Neural progenitor cell (in vitro differentiated cells): ENCODE measurements at places on chromosomes 1 and 21.

GRCh38 chr1:162232034-162232711, 144.5 kb downstream of the SPATA46 start:
- H3K27ac ChIP-seq: no peak overlapping the region
- H3K27me3 ChIP-seq: no peaks in the 10 kb centered on the region

- no peaks in the 10 kb centered on the region for H3K36me3 ChIP-seq
- no peak overlapping the region for H3K27ac ChIP-seq
- H3K4me3 ChIP-seq: no peak overlapping the region
- H3K27me3 ChIP-seq: no peaks in the 10 kb centered on the region
Measured at GRCh38 chr1:12078575-12078937, 15.5 kb downstream of the TNFRSF8 start.

GRCh38 chr1:171468120-171468750, 17.1 kb upstream of the PRRC2C start:
- no peak for DNase-seq
- no peaks in the 10 kb centered on the region for H3K36me3 ChIP-seq
- no peaks in the 10 kb centered on the region for H3K27me3 ChIP-seq
- H3K27ac ChIP-seq: no peak overlapping the region

GRCh38 chr1:243850452-243851256, 611 bp upstream of the AKT3 start:
- H3K27me3 ChIP-seq: peaks cover 16% of the 10 kb centered on the region
- H3K4me1 ChIP-seq: peaks cover 21% of the 10 kb centered on the region
- no peaks in the 10 kb centered on the region for H3K36me3 ChIP-seq
- DNase-seq: peak; percentile 89

DNA sequence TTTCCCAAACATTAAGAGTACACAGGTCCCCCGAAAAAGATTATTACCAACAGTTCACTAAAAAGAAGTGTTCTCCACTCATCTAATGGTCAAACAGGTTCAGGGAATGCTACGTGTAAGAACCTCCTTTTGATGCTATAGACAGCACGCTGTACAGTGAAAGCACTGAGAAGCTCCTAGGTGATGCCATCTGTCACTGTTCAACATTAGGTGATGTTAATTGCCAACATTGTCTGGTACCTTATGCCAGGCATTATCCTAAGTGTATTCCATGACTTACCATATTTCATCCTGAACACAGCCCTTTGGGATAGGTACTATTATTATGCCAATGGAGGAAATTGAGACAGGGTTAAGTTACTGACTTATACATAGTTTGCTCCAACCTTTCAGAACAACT, 82.1 kb downstream of the DAB1 start:
- H3K4me3 ChIP-seq: no peak overlapping the region
- H3K4me1 ChIP-seq: peaks cover 5% of the 10 kb centered on the region
- no peaks in the 10 kb centered on the region for H3K36me3 ChIP-seq
- no peaks in the 10 kb centered on the region for H3K27me3 ChIP-seq
- DNase-seq: no peak

DNA sequence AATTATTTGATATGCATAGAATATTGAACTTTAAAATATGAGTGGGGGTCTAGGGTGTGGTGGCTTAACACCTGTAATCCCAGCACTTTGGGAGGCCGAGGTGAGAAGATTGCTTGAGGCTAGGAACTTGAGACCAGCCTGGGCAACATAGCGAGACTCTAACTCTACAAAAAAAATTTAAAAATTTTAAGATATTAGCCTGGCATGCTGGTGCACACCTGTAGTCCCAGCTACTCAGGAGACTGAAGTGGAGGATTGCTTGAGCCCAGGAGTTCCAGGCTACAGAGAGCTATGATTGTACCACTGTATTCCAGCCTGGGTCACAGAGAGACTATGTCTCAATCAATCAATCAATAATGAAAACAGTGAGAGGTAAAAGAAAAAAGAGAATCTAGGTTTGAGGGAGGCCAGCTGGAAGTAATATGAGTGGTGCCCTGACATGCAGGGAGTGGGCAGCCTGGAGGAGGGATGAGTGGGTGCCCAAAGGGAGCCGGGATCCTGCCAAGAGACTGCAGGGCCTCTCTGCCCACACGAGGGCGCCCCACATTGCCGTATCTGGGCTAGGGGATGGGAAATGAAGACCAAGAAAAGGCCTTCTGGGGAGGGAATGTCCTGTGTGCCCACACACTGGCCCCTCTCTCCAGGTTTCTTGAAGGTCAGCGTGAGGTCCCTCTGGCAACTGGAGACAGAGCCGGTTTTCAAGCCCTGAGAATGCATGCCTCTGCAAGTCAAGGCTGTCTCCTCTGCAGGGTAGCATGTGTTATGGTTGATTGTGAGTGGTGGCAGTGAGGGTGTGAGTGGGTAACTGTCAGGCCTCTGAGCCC, 93.9 kb upstream of the PPM1J start:
- H3K27ac ChIP-seq: no peak overlapping the region
- no peaks in the 10 kb centered on the region for H3K27me3 ChIP-seq
- no peaks in the 10 kb centered on the region for H3K36me3 ChIP-seq
- H3K4me1 ChIP-seq: peaks cover 39% of the 10 kb centered on the region
- peak; percentile 81 for DNase-seq

- H3K4me1 ChIP-seq: peaks cover 10% of the 10 kb centered on the region
- H3K36me3 ChIP-seq: no peaks in the 10 kb centered on the region
- no peak for DNase-seq
- no peak overlapping the region for H3K27ac ChIP-seq
Measured at GRCh38 chr21:46061518-46061917, 36.4 kb upstream of the COL6A2 start.

DNA sequence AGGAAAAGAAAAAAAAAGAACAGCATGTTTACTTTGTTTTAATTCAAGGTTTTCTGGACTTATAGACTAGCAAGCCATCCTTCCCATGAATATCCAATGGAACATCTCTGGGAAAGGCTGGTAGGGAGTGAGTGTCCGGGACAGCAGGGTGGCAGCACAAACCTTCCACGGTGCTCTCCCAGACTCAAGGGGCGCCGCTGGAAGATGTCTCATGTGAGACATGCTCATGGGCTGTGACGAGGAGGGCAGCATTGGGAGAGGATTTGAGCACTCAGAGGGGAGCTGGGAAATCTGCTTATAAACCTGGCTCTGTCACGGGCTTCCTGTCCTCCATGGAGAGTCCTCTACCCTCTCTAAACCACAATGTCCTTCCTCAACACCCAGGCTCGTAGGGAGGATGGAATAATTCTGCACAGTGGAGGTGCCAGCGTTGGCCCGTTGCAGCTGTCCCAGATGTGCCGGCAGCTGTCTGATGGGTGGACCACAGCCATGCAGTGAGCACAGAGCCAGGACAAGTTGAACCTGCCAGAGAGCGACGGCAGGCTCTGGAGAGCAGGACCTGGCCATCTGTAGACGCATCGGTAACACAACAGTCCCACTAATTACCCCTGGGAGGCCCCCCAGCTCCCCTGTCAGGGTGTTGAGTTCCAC, 100.1 kb upstream of the IGSF21 start:
- H3K36me3 ChIP-seq: no peaks in the 10 kb centered on the region
- no peaks in the 10 kb centered on the region for H3K27me3 ChIP-seq
- DNase-seq: no peak

GRCh38 chr1:207014728-207015127, 17.8 kb downstream of the C1orf116 start:
- no peak overlapping the region for H3K4me3 ChIP-seq
- no peaks in the 10 kb centered on the region for H3K36me3 ChIP-seq
- DNase-seq: no peak

- no peaks in the 10 kb centered on the region for H3K36me3 ChIP-seq
- no peak for DNase-seq
- H3K27me3 ChIP-seq: peaks cover 11% of the 10 kb centered on the region
- H3K27ac ChIP-seq: no peak overlapping the region
- peaks cover 24% of the 10 kb centered on the region for H3K4me1 ChIP-seq
Measured at GRCh38 chr1:31372751-31373055, 173 bp downstream of the FABP3 start.

GRCh38 chr1:174448531-174448883, 743 bp downstream of the GPR52 start:
- no peak overlapping the region for H3K4me3 ChIP-seq
- peaks cover 9% of the 10 kb centered on the region for H3K4me1 ChIP-seq
- H3K27ac ChIP-seq: no peak overlapping the region
- DNase-seq: no peak
- no peaks in the 10 kb centered on the region for H3K27me3 ChIP-seq

DNA sequence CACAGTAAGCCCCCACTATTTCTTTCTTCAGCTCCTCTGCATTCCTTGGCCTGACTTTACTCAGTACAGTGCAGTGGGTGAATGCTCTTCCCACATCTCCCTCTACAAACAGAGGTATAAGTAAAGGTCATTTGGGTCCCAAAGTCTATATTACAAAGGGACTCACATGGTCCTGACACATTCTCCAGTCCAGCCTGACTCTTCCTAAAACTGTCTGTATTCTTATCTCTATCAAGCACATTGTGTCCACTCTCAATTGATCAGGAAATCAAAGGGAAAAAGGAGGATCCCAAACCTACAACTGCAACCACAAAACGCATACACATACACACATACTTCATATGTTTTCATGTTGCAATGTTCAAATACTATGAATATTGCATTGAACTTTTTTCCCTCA, 49.4 kb downstream of the FRRS1 start:
- no peaks in the 10 kb centered on the region for H3K36me3 ChIP-seq
- H3K27ac ChIP-seq: no peak overlapping the region
- H3K4me3 ChIP-seq: no peak overlapping the region
- no peak for DNase-seq
- H3K27me3 ChIP-seq: no peaks in the 10 kb centered on the region

DNA sequence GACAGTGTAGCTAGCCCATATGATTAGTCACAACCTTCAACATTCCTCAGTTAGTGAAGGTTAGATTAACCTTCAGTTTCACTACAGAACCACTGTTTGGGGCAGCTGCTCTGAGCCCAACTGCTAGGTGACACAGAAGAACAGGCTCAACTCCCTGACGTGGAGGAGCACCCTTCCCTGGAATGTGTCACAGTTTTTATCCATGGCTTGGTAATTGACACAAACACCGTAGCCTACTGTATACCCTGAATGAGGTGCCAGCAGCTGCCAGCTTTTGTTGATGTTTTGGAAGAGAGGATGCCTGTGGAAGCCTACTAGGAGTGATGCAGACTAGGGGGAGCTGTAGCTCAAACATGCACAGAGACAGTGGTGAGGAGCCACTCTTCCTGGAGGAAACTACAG, 56.6 kb upstream of the CR2 start:
- DNase-seq: no peak
- H3K27ac ChIP-seq: no peak overlapping the region
- H3K4me1 ChIP-seq: no peaks in the 10 kb centered on the region
- H3K36me3 ChIP-seq: no peaks in the 10 kb centered on the region
- no peak overlapping the region for H3K4me3 ChIP-seq

- H3K27ac ChIP-seq: no peak overlapping the region
- H3K4me1 ChIP-seq: peaks cover 9% of the 10 kb centered on the region
- H3K4me3 ChIP-seq: no peak overlapping the region
- DNase-seq: no peak
- no peaks in the 10 kb centered on the region for H3K27me3 ChIP-seq
Measured at GRCh38 chr1:98428864-98429263, 232.7 kb upstream of the SNX7 start.
